Activated CD4-positive, alpha-beta T cell treated with anti-CD3 and anti-CD28 coated beads, Interleukin-2, amount 50 U/mL, for 48 hours (primary cell): ENCODE measurements at places on chromosomes 3 and 15.

- DNase-seq: no peak
Measured at GRCh38 chr3:25212736-25213135, 215.3 kb upstream of the RARB start.

- DNase-seq: peak; percentile 16
Measured at GRCh38 chr3:4584456-4585249, 91.5 kb downstream of the ITPR1 start.

GRCh38 chr3:43994657-43995546 lies 246.8 kb upstream of the TOPAZ1 start:
- DNase-seq: peak; percentile 34

- no peak for DNase-seq
Measured at GRCh38 chr3:45139372-45140140, 6.6 kb downstream of the CDCP1 start.

- no peak for DNase-seq
Measured at GRCh38 chr3:107589454-107589853, 66.7 kb downstream of the BBX start.

- no peak for DNase-seq
Measured at GRCh38 chr3:12620305-12620704, 43.6 kb downstream of the RAF1 start.

GRCh38 chr15:40146037-40146436 lies 14.8 kb upstream of the BUB1B start:
- DNase-seq: no peak

GRCh38 chr3:21238661-21239060 lies 512.3 kb downstream of the ZNF385D start:
- DNase-seq: no peak

GRCh38 chr3:112572701-112573100 lies 10.9 kb downstream of the SLC35A5 start:
- no peak for DNase-seq

- no peak for DNase-seq
Measured at GRCh38 chr3:52527732-52528585, 5.7 kb downstream of the NT5DC2 start.

DNA sequence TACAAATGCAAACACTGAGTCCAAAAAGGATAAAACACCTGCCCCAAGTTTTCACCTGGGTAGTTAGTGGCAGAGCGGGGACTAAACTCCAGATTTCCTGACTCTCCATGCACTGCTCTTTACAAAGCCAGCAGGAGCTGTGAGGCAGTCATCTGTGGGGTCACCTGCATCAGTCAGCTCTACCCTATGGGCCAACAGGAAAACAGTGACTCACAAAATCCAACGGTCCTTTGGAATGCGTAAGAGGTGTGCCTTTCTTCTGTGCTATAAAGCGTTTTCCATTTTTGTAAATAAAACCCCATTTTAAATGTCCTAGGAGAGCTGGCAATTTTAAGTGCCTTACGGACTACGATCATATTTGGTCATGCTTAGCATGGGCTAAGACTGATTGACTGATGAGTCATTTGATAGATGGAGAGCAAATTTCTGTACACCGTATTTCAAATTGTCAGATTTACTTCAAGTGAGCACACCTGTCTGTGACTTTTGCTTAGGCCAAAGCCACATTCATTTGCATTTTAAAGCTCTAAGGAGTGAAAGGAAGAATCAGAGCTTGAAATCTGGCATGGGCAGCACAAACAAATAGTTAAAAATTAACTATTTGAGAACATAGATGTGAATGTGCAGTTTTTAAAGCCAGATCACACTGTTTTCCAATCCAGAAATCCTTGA lies 4.4 kb upstream of the COL8A1 start:
- no peak for DNase-seq

DNA sequence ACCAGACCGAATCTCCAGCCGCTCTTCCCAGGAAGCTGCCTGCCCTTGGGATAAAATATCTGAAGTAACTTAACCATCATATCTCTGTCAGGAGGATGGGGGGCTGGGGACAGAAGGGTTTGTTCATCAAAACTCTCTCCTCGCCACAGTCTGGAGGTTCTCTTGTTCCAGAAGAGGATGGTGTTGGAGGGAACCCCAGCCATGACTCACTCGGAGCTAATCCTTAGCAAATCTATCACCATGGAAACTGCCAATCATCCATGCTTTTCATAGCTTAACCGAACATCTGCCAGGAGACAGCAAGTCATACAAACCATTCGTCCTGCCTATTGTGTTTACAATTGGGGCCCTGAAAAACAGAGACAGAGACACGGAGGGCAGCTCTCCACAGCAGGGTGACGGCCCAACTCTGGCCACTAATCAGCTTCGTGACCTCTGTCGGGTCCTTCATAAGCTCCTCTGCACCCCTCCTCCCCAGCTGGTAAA lies 73.8 kb upstream of the HEG1 start:
- DNase-seq: no peak

GRCh38 chr15:41585127-41586047 lies 26.4 kb downstream of the TYRO3 start:
- DNase-seq: peak; percentile 54

- no peak for DNase-seq
Measured at GRCh38 chr15:82999426-82999825, 12.0 kb downstream of the C15orf40 start.

DNA sequence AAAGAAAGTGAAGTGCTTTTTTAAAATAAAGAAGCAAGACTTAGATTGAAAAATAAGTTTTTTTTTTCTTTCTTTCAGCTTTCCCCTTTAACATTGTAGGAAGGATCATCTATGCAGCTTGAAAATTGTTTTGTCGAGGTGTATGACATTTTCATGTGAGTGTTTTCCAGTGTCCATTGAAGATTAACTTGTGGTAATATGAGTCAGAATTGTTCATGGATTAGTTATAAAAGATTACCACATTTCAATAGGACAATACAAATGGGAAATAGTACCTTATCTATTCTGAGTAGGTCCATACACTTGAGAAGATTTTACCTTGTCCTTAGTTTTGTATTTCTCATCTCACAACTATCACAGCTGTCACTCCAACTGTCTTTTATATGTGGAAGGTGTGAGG lies 1234.7 kb downstream of the NSUN3 start:
- DNase-seq: no peak

DNA sequence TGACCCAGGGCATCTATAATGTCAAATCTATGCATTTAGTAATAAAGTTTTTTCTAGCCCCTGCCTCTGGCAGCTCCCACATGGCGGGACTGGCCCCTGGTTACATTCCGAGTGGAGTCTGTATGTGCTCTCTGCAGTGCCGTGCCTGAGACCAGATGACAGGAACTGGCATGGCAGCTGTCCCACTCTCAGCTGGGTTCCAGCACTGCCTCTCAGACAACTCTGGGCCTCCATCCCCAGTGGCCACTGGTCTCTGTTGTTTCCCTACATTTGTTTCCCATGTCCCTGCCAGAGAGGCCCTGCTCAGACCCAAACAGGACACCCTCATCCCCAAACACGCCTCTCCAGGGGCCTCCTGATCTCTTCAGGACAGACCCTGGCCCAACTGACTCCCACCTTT lies 109.3 kb downstream of the OCA2 start:
- DNase-seq: no peak

DNA sequence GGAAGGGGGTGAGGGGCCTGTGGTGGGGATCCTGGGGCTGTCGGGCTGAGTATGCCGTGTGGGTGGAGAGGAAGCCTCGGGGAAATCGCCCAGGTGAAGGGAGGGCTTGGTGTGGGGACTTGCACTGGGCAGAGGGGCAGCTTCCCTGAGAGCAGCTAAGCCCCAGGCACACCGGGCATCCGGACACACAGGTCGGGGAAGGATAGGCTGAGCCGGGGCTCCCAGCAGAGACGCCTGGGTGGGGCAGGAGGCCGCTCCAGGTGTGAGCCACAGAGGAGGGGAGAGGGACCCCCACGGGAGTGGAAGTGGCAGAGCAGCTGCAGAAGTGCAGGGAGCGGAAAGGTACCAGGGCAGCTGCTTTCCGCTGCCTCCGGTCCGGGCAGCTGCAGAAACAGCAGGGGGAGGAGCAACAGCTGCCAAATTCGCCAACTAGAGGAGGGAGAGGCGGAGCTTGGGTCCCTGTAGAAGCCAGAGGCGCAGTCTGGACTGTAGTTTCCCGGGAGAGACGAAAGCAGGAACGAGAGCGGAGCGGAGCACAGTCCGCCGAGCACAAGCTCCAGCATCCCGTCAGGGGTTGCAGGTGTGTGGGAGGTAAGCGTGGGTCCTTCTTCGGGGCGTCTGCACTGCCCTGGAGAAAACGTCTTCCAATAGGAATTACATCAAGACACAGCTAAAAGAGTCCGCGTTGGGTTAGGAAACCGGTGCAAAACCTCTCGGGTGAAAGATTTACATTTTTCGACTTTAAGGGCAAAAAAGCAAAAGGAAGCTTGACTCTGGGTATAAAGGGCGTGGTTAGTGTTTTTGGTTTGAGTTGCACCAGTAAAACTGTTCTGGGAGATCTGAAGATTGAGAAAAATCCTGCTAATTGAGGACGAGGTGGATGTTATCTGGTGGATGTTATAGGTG lies at the start of gene SERPINI1:
Gene SERPINI1, plus strand, starts transcription at position 489 of the 906 bp plus-strand sequence. CDS start 53,408 bp downstream, outside the sequence.
- DNase-seq: peak; percentile 86

GRCh38 chr3:72232331-72232730 lies 447.4 kb upstream of the PROK2 start:
- no peak for DNase-seq

DNA sequence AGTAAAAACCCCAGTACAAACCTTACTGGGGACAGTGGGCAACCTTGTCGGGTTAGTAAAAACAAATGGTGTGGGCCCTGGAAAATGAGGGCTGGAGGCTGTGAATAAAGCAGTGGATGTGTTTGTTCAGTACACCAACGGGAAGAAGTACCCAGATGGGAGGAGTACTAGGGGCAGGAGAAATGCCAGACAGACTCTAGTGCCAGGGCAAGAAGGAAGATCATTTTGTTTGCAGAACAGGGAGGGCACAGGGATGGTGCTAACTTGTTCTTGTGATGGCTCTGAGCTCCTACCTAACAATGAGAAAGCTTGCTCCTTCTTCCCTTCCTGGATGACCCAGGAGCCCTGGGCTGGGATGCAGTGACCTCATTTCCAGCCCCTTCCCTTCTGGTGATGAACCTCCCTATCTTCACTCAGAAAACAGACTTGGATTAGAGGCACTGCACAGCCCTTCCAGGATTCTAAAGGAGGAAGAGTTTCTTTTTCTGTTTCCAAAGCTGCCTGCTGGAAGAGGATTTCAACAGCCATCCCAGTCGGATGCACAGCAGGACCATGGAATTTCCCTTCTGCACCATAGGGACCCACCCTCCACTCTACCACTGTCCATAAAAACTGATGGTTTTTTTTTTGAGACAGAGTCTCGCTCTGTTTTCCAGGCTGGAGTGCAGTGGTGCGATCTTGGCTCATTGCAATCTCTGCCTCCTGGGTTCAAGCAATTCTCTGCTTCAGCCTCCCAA lies 6.1 kb downstream of the RASSF1 start:
- no peak for DNase-seq

- no peak for DNase-seq
Measured at GRCh38 chr15:55700876-55701275, 42.1 kb downstream of the PRTG start.

- no peak for DNase-seq
Measured at GRCh38 chr3:62229211-62229610, 144.1 kb downstream of the FEZF2 start.

DNA sequence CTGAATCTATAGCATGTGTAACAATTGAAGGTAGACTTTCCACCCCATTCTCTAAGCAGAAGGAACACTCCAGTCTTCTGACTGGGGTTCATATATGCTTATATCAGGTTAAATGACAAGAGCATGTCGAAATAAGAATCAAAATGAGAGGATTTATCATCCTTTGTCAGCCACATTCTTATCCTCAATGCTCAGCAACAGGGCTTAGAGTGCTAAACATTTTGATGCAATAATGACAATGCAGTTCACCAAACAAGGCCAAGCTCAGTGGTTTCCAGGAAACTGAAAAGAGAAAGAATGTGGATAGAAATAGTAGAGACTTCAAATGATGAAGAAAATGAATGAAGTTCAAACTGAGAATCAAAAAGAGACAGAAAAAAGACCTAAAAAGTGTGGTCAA lies 78.0 kb downstream of the FSIP1 start:
- DNase-seq: no peak

DNA sequence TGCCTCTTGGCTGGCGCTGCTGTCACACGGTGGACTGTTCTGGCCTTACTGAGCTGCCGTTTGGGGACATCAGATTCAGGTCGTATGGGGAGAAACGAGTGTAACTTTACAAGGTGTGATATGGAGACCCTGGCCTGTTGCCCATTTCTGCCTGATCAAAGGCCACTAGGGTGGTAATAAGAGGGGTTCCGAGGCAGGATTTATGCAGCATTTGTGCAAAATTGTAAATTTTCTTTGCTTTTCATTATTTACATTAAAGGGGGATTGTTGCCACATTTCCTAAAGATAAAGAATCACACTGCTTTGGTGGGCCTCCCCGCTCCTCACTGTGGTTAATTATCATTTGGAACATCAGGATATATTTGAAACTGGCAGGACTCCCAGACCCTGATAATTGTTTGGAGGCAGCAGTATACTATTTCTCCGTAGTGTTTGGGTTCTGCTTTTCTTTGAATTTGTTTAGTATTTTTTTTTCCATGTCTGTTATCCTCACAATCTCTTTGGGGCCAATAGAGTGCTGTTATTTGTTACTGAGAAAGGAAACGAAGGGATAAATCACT lies 891 bp downstream of the NXPE3 start:
- DNase-seq: no peak

DNA sequence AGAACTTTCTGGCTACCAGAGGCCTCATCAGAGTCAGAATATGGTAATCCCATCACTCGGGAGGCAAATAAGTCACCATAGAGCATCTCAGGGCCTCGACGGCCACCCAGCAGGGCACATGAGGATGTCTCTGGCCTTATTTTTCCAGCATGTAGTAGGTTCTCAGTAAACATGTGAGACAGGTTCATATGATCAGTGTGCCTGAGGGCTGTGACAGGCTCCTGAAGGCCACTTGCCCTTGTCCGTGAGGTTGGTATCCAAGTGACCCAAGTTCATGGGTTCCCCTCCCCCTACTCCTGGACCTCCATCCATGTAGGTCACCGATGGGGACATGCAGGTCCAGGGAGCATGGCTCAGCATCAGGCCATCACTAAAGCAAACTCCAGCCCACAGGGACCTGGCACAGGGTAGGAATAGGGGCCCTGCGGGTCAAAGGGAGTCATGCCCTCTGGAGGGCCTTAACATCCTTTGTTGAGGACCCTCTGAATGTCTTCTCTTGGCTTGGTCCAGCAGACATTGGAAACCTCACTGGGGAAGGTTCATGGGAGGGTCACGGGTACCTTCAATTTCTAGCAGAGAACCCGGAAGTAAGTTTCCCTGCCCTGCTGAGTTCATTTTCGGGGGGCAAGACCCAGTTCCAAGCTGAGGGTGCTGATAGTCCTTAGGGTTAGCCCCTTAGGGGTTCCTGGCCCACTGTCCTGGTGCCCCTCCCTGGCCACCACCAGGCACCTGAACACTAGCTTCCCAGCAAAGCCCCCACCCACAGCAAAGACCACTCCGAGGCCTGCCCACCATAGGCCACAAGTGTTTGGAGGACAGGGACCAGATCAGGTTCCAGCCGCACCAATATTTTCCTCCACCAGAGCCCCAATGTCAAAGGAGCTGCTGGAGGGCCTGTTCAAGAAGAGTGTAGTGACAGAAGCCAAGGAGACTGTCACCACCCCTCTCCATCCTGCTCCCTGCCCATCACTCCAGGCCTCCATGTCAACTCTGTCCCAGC lies 61.1 kb downstream of the ZNF445 start:
- no peak for DNase-seq

GRCh38 chr3:169085827-169086226 lies 577.7 kb downstream of the MECOM start:
- no peak for DNase-seq

- DNase-seq: no peak
Measured at GRCh38 chr3:122265957-122266356, 59.1 kb upstream of the CSTA start.
